SK-N-SH (cell line): ENCODE measurements at places on chromosomes 2 and 18. TPM values are rescaled to one million over a fixed set of nuclear protein-coding genes. Genes with fewer than 3 reads are reported as not detected.

- DNase-seq = no peak
Measured at GRCh38 chr2:5617796-5618195, 74.4 kb upstream of the SOX11 start.

GRCh38 chr18:78751664-78752063 is 228.0 kb upstream of the SALL3 start:
- DNase-seq = no peak

DNA sequence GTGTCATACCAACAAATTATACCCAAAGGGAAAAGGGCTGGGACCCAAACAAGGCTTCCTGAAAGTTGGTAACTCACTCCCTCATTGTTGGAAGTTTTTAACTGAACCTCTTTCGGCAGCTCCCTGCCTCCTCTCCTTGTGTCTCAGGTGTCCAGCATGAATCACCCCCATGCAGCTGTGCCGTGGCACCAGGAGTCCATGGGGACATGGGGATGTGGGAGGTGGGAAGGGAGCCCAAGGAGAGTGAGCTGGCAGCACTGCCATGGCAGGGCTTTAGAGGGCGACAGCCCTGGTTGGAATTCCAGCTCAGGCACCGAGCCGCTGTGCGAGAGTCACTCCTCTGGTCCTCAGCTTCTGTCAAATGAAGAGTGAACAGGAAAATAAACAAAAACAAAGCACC is 12.5 kb upstream of the GYPC start:
- DNase-seq = no peak

DNA sequence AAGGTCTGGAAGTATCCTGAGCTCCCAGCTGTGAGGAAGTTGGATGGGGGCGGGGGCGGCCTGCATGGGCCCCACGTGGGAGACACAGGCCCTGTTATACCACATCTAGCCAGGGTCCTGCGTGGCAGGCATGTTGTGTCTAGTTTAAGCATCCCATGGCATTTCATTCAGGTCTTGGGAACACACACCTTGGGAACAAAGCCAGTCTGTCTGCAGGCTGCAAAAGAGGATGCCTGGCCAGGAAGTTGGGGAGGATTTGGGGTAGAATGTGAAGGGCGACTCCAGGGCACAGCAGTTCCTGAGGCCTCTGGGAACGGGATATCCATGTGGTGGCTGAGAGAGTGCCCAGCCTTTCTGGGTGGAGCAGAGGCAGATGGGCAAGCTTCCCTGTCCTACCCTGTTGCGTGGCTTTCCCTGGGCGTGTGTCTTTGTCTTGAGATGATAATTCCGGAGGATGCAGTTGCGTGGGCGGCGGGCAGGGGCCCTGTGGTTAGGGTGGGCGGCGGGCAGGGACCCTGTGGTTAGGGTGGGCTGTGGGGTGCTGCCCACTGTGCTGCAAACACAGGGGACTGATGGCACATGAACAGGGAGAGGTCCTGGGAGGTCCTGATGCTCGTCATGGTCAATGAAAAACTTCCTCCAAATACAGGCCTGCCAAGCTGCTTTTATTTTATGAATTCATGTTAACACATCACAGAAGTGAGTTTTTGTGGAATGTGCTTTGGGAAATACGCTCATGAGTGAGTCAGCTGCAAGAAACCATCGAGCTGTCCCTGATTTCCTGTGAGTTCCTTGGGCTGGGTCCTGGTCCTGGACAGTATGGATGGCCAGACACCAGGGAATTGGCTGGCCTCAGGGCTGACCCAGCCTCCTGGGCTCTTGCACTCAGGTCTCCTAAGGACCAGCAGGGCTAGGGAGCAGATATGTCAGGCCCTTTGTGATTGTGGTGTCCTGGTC is 90.0 kb upstream of the HS6ST1 start:
- DNase-seq = peak; percentile 38

DNA sequence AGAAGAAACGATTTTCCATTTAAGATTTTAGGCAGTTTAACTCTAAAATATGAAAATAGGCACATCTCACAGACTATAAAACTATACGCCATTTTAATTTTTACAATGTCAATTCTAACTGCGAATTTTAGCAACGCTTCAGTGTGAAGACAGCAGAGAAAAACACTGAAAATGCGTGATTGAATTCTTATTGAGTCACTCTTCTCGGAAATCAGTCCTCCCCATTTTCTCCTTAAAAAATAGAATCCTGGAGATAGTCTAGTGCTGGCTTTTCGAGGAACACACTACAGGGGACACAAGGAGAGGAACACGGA is 373 bp upstream of the TAF4B start:
- no peak for DNase-seq

- no peak for DNase-seq
Measured at GRCh38 chr2:53498210-53498609, 269.4 kb upstream of the CHAC2 start.

GRCh38 chr2:160208655-160209515 is 8.8 kb upstream of the ITGB6 start:
- no peak for DNase-seq

DNA sequence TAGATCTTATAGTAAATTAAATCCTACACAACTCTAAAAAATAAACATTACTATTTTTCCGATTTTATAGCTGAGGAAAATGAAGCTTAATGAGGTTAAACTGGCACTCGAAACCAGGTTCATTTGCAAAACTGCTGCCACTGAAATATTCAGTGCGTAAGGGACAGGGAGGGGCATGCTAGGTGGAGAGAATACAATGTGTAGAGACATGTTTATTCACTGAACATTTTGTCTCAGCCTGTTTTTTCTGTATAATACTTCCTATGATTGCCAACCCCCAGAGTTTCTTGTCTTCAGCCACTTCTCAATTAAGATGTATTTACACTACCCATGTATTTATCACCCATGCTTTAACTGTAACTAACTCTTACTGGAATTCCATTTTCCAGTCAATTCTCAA is 31.6 kb upstream of the ZNF804A start:
- DNase-seq = no peak

GRCh38 chr18:67728364-67728763 is 211.8 kb upstream of the DSEL start:
- DNase-seq = no peak

DNA sequence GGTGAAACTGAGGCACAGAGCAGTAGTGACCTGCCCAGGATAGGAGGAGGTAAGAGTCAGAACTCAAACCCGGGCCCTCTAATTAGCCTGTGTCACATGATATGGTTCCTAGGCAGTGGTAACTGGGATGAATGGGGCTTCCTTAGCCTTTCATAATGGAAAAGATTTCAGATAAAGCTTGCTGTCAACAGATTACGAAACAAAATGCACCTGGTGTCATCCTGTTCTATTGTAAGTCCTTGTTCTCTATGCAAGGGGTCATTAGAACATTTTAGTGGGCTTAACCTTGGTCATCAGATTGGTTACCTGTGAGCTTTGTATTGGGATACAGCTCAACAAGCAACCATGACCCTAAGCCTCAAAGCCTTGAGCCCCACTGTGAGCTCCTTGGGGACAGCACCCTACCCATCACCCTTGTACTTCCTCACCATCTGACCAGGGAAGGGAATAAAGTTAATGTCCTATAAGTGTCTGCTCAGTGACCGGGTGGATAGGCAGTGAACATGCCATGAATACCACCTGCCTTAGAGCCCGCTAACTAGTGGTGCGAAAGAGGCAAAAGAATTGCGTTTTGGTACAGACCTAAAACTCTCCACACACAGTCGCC is 70.3 kb upstream of the RMDN2 start:
- no peak for DNase-seq

DNA sequence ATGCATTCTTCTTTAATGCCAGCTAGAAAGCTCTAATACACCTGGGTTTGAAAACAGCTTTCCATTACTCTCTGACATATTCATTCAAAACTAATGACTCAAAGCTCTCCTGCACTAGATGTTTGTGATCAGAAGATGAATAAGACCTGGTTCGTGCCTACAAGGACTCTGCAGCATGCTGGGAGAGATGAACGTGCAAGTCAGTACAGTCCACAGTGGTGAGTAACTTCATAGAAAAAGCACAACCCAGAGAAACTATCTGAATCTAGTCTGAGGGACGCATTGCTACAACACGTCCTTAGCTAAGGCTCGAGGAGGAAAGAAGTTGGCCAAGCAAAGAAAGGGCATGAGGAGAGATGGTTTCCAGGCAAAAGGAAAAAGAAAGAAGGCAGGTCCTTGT is 234.3 kb downstream of the OSR1 start:
- DNase-seq = no peak

GRCh38 chr2:154229966-154230365 is 358.2 kb downstream of the GALNT13 start:
- DNase-seq = no peak

DNA sequence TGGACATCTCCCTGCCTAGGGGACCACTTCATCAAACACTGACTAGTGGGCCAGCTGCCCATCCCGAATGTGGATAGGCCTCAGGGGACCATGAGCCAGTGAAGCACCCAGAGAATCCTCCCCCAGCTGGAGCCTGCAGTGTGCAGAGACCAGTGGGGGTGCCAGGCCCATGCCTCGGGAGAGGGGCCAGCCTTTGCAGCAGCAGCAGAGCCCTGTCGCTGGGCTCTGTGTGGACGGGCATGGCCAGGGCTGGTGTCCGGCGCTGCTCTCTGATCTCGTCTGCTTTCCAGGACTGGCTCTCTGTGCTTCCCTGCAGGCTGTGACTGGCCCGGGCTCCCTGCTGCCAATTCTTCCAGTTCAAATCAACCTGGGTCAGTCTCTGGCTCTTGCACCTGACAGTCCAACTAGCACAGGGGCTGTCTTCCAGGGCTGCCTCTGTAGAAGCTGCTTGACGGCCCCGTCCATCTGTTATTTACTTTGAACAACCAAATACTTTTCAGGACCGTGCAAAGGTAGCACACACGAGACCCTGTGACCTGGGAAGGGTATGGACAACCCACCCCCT is 11.4 kb downstream of the KCNIP3 start:
- DNase-seq = no peak

DNA sequence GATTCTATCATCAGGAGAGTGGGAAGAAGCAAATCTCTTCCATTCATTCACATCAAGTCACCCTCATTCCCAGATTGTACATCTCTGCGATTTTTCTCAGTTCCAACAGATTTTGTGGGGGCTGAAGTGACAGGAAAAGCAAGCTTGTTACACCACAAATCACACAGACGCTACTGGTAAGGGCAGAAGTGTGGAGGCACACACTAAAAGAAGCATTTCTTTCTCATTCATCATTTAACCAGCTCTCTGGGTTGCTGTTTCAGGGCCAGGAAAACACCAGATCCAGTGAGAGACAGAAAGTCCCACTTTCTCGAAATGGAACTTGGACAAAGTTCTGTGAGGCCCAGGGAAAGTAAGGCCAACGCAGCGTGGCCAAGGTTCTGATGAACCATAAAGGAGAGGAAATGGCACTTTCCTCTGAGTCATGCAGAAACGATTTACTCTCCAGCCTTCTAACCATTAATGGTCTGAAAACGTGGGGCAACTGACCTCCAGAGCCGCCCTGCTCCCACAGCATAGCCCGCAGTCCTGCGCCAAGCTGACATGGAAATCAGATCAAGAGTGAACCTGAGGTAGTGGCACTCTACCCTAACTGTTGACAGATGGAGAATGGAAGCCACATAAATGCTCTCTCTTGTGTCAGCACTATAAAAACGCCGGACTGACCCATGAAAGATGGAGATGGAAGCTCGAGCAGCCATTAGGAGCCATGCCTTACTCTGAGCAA is 191.0 kb downstream of the C1D start:
- no peak for DNase-seq

GRCh38 chr2:17245906-17246305 is 272.3 kb downstream of the RAD51AP2 start:
- DNase-seq = no peak

DNA sequence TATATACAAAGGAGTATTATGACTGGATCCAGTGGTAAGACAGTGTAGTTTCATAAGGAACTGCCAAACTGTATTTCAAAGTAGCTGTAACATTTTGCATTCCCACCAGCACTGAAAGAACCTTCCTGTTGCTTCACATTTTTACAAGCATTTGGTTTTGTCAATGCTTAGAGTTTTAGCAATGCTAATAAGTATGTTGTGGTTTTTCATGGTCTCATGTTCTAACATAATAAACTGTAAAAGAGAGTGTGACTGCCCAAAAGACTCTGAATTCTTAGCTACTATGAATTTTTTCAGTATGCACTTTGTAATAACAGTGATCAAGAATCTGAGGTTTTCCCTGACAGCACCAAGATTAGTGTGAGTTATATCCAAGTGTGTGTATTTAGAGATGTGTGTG is 604.2 kb downstream of the XIRP2 start:
- no peak for DNase-seq

GRCh38 chr2:85433511-85434089 is 15.1 kb downstream of the SH2D6 start:
- DNase-seq = peak; percentile 91

DNA sequence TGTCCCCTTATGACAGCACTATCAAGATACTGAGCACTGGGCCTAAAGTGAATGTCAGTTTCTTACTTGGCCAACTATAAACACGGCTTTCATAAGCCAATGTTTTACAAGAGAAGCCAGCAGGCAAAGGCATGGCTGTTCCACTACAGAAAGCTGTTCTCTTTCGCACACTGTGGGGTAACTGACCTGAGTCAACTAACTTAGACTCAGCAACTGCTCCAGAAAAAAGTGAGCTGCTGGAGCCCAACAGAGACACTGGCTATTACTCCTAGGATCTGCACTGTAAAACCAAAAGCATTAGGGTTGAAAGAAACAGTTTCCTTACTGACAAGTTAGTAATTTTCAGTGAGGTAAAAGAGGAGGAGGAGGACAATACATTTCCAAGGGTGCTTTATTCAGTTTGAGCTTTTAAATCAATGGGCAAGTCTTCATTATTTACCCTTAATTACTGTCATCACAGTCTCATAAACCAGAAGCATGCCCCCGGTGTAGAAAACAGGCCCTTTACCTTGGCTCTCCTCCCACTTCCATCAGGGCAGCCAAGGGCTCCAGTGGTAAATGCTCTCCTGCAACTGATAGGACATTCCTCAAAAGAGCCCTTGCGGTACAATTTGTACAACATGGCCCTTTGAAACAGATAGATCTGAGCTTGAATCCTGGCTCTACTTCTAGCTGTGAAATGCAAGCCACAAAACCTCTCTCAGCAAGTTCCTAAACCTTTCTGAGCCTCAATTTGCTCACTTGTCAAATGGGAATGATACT is 275.7 kb downstream of the PDE11A start:
- peak; percentile 3 for DNase-seq

DNA sequence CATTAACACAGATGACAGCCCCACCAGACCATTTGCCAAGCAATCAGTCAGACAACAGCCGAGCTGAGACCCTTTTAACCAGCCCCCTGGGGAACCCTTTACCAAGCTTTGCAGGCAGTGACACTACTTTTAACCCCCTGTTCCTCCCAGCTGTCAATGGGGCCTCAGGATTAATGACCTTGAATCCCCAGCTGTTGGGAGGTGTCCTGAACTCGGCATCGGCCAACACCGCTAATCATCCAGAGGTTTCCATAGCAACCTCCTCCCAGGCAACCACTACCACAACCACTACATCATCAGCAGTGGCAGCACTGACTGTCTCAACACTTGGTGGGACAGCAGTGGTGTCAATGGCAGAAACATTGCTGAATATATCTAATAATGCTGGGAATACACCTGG is 160.9 kb upstream of the EPC2 start:
- DNase-seq = no peak

GRCh38 chr2:11234309-11234708 is 79.0 kb downstream of the SLC66A3 start:
- DNase-seq = peak; percentile 31

PPIG gene
- 8.3 and 10.3 TPM in 2 replicates for polyA plus RNA-seq

TNP1 gene
- polyA plus RNA-seq = not detected in 2 replicates

TLX2 gene
- polyA plus RNA-seq = 24.5 and 25.6 TPM in 2 replicates

LONRF2 gene
- 2.0 and 2.4 TPM in 2 replicates for polyA plus RNA-seq

LYPD6 gene
- polyA plus RNA-seq = 8.1 and 11.0 TPM in 2 replicates

UGT1A10 gene
- polyA plus RNA-seq = not detected in 2 replicates

HMSD gene
- polyA plus RNA-seq = not detected in 2 replicates

CXCR4 gene
- polyA plus RNA-seq = 0.48 and 1.3 TPM in 2 replicates

CERKL gene
- polyA plus RNA-seq = 0.05 and 0.07 TPM in 2 replicates

ACYP2 gene
- 7.6 and 8.8 TPM in 2 replicates for polyA plus RNA-seq

MTCL1 gene
- polyA plus RNA-seq = 28.0 and 33.5 TPM in 2 replicates

HOXD1 gene
- polyA plus RNA-seq = not detected in 2 replicates

NOSTRIN gene
- polyA plus RNA-seq = not detected in 2 replicates

KLHL30 gene
- not detected in 2 replicates for polyA plus RNA-seq
